ENCODE measurements at places on chromosomes 16 and 17.

DNA sequence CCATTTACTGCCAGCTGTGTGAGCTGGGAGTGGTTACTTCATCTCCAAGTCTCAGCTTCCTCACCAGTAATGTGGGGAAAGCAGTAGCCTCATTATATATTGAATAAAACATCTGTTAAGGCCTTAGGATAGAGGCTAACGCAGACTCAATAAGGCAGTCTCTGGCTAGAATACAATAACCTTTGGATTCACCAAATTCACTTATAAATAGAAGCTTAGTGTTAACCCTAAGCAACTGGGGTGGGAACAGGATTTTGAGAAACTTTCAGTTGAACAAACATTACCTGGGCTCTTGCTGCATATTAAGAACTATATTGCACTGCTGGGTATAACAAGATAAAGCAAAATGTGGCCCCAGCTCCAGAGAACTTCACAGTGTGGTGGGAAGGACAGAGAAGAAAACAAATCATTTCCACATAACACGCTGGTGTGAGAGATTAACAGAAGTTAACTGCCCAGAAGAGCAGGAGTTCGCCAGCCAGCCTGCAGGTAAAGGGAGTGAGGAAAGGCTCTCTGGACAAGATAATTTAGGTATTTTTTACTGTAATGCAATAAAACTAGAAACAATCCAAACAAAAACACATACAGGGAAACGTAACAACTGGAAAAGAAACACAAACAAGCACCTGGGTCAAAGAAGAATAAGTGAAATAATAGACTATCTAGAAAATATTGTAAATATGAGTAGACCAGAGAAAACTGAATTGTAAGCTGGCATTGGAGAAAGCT is 57.0 kb downstream of the USP31 start:
- DNase-seq = no peak

- no peak for DNase-seq
These were observed 643.6 kb downstream of the HS3ST4 start for GRCh38 chr16:26335236-26335853.

DNA sequence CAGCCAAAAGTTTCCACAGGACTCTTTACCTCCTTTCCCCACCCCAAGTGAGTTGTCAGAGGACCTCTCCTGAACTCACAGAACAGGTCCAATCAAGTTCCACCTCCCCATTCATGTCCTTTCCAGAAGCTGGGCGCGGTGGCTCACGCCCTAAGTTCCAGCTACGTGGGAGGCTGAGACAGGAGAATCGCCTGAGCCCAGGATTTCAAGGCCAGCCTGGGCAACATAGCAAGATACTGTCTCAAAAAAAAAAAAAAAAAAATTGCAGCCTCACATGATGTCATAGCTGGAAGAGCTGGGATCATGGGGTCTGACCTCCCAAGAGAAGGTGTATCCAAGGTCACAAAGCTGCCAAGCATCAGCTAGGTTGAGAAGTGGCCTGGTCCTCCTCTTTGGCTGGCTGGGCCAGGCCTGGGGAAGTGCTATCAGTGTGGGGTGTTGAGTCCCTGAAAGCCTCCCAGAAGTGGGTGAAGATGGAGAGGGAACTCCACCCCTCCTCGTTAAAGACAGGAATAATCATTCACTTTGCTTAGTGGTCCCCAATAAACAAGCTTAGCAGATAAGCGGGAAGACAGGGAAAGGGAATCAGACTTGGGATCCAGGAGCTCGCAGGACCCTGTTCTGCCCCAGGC is 5.5 kb upstream of the MNT start:
- DNase-seq = no peak

DNA sequence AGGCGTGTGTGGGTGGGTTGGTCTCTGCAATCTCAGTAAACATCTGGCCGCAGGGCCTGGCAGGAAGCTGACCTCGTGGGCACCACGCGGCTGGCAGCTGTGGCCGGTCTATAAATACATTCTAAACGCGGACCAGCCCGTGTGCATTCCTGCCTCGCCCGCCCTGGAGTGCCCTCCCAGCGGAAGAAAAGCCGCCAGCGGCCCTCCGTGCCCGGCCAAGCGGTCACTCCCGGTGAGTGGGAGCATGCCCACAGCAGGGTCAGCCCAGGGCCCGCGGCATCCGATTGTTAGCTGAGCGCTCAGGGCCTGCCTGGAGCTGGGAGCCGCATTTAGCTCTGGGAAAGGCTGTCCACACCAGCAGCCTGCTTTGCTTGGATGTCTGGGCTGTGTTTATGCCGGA is 10.3 kb downstream of the ZNF469 start:
- no peak for DNase-seq

DNA sequence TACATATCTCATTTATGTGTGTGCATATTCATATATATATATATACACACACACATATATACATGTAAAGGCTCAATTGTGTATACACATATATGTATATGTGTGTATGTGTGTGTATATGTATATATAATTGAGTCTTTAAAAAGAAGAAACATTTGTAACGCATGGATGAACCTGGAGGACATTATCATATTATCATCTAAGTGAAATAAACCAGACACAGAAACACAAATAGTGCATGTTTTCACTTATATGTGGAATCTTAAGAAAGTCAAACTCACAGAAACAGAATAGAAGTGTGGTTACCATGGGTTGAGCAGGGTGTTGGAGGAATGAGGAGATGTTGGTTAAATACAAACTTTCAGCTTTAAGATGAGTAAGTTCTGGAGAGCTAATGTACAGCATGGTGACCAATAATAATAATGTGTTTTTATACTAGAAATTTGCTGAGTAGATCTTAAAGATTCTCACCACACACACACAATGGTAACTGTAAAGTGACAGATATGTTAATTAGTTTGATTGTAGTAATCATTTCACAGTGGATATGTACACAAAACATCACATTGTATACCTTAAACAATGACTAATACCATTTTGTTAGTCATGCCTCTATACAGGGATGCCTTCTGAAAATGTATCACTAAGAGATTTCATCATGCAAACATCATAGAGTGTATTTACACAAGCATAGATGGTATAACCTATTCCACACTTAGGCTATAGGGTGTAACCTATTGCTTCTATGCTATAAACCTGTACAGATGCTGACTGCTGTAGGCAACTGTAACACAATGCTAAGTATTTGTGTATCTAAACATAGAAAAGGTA is 132.6 kb upstream of the CACNG5 start:
- DNase-seq = no peak

GRCh38 chr17:28427371-28427770 is 21.4 kb upstream of the SLC46A1 start:
- no peak for DNase-seq

- DNase-seq = no peak
These were observed 2.4 kb downstream of the RAP1GAP2 start for GRCh38 chr17:2798678-2799077.

- no peak for DNase-seq
These were observed 68.8 kb upstream of the ZNF750 start for GRCh38 chr17:82908543-82909160.

DNA sequence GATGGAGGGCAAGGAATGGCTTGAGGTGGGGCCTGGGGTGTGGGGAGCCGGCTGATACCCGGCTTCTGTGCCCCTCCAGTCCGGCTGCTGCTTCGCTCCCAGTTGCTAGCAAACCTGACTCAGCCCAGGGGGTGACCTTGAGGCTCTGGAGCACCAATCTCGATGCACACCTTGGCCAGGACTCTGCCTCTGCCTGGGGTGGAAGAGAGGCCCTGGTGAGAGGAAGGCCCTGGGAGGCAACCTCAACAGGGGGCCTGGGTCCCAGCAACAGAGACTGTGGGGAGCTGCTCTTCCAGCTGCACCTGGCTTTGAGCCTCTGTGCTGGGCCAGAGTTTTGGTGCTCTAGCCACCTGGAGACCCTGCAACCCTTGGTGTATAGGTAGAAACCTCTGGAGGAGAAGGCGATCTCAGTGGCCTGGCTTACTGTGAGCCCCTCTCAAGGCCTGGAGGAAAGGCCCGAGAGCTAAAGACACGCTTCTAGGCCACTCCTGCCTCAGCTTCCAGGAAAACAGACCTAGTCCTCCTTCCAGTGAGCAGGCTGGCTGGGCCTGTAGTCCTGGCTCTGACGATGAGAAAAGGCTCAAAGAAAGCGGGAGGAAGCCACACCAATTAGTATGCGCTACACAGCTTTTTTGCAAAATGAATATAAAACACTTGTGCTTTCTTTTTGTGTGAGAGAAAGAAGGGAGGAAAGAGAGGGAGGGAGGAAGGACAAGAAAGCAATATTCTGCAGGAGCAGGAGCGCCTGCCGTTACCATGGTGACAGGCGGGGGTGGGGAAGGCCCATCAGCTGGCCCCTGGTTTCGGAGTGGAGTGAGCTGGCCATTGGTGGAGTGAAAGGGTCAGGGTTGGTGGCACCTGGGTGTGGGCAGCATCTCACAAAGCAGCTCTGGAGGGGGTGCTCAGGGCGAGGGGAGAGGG is 51.0 kb downstream of the VAC14 start:
- no peak for DNase-seq

DNA sequence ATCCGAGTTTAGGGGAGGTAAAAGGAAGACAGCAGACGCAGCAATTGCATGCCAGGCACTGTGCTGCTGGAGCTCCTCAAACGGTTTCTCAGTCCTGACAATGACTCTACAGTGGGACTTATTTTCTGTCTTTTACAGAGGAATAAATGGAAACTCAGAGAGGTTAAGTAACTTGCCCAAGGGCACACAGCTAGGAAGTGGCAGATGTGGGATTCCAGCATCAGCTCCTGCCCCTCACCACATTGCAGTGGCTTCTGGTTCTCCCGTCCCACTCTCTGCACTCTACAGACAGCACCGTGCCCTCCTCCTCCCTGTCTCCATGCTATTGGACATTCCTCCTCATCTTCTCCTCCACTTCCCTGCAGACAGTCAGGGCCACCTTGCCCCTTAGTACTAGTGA is 74.2 kb upstream of the KSR1 start:
- DNase-seq = no peak

GRCh38 chr17:40432864-40433528 is 10.3 kb upstream of the IGFBP4 start:
- no peak for DNase-seq

DNA sequence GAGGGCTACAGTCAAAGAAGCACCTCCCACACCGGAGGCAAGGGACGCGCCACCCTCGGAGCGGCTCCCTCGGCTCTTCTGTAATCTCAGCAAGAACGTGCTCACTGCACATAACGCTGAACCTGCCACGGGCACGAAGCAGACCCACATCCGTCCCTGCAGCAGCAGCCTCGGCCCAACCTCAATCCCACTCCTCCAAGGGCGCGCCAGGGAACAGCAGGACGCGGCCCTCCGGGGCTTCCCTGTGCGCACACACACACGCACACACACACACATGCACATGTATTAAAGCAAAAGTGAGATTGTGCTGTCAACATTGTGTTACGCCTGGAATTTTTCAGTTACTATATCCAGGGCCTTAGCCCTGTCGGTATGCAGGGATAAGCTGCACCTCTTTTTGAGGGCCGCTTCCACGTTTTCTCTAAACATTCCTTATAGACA is 54.0 kb downstream of the TBC1D16 start:
- DNase-seq = no peak

DNA sequence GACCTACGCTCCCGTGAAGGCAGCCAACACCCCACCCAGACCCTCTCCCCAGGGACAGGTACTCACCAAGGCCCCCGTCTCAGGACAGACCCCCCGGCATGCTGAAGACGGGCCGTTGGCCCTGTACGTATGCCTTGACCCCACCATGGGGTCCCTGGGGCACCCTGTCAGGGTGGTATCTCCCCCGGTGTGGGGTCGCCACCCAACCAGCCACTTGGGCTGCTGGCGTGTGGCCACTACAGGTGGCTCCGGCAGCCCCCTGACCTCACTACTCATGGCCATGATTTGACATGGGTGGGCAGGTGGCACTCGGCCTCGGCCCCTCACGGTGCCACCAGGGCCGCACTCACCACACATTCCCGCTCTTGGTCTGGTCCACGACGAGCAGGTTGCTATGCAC is 40.9 kb upstream of the PVALEF start:
- no peak for DNase-seq

- DNase-seq = no peak
These were observed 61.7 kb downstream of the KCNJ2 start for GRCh38 chr17:70230850-70231640.

DNA sequence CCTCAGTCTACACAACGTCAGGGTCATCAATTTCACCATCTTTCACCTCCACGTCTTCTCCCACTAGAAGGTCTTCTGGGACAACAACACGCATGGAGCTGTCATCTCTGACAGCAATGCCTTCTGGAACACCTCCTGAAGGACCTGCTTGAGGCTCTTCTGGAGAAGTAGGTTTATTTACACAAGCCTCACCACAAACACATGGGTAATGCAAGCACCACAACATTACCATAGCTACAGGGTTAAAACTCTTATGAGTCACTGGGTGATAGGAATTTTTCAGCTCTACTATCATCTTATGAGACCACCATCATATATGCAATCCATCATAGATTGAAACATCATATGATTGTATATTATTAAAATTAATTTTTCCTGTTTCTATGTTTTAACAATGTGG is 215.4 kb downstream of the CHD9NB start:
- no peak for DNase-seq

GRCh38 chr16:61676740-61677139 is 359.5 kb downstream of the CDH8 start:
- DNase-seq = no peak

DNA sequence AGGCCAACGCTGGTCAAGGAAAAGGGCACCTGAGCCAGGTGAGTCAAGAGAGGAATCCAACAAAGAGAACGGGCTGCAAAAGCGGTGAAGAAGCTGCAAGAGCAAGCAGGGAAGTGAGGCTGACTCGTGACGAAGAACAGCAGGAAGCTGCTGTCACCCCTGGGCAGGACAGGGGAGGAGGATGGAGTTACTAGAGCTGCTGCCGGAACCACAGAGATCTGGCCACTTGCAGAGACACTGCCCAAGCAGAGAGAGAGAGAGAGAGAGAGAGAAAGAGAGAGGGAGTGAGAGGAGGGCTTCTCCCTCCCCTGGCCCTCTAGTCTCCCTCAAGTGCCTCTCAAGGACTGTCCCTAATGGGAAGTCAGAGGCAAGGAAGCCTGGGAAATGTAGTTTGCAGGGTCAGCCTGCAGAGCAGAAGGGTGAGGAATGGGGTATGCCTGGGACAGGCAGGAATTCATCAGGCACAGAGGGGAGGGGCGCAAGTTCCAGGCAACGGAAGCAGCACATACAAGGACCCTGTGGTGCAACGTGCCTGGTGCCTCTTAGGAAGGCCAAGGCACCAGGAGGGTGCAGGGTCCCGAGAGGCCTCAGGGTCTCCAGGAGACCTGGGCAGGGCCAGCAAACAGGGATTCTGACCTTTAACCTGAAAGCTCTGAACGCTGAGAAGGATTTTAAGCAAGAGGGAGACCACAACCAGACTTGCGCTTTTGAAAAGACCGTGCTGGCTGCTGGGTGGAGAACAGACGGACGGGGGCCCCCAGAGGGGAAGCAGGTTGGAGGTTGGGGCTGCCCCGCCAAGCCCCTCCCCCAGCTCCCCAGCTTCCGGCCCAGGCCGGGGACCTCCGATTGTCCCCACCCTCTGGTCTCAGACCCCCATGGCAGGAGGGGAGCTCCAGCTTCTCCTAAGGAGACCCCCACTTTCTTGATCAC is 45.8 kb upstream of the CIBAR2 start:
- peak; percentile 2 for DNase-seq

GRCh38 chr17:40038882-40039513 is 15.2 kb downstream of the MED24 start:
- DNase-seq = no peak

All from activated CD4-positive, alpha-beta T cell treated with anti-CD3 and anti-CD28 coated beads, Interleukin-2, amount 50 U/mL, for 24 hours (primary cell).